ENCODE measurements at places on chromosomes 12 and 14. TPM values are rescaled to one million over a fixed set of nuclear protein-coding genes. Genes with fewer than 3 reads are reported as not detected.

The SLC38A6 gene
- total RNA-seq = 22.9 TPM

The TMEM63C gene
- total RNA-seq = 1.9 TPM

The STON2 gene
- total RNA-seq = 87.8 TPM

The REP15 gene
- total RNA-seq = 0.29 TPM

GRCh38 chr14:83208341-83208740 is 1674.7 kb upstream of the SEL1L start:
- no peak for DNase-seq

- DNase-seq = no peak
Measured at GRCh38 chr12:49323524-49324097, 556 bp downstream of the TROAP start.

DNA sequence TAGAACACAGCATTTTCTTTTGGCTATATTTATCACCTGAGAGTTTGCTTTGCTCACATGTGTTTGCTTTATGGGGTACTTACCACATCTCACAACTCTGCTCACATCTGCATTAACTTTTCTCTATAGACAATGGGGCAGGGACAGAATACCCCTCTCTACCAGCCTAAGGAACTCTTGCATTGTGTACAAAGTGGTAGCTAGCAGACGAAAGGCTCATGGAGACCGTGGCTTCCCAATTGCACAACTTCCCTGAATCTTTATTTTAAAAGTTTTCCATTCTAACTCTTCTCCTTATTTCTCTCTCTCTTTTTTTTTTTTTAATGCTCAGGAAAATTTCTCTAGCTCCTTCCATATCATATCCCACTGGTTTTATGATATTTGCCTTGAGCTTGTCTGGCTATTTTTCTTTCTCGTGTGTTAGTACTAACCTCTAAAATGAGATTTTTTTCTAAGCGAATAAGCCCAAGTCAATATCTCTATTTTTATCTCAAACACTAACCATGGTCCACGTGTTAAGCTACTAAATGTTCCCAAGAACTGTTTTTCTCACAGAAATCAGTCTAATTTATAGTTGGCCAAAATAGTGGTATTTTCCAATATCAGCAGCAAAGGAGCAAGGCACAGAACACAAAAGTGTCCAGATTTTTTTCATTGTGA is 155.2 kb downstream of the STXBP6 start:
- DNase-seq = no peak
